ENCODE measurements at places on chromosomes 16 and 17.

DNA sequence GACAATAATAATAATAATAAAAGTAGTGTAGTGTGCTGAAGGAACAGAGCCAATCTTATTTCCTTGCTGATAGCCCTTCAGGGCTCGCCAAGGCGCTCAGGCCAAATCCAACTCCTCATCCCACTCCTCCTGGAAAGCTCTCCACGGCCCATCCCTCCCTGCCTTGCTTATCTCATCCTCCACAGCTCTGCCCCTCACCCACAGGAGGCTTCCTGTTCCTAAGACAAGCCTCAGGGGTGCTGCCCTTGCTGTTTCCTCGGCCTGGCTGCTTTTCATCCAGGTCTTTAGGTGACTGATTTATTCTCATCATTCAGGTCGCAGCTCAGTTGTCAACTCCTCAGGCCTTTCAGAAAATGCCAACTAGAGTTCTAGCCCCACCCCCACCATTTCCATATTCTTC is 11.2 kb downstream of the GTF3C1 start:
- no peak for DNase-seq

- DNase-seq = no peak
Observed at GRCh38 chr17:21676281-21677111, 15.8 kb upstream of the KCNJ18 start.

DNA sequence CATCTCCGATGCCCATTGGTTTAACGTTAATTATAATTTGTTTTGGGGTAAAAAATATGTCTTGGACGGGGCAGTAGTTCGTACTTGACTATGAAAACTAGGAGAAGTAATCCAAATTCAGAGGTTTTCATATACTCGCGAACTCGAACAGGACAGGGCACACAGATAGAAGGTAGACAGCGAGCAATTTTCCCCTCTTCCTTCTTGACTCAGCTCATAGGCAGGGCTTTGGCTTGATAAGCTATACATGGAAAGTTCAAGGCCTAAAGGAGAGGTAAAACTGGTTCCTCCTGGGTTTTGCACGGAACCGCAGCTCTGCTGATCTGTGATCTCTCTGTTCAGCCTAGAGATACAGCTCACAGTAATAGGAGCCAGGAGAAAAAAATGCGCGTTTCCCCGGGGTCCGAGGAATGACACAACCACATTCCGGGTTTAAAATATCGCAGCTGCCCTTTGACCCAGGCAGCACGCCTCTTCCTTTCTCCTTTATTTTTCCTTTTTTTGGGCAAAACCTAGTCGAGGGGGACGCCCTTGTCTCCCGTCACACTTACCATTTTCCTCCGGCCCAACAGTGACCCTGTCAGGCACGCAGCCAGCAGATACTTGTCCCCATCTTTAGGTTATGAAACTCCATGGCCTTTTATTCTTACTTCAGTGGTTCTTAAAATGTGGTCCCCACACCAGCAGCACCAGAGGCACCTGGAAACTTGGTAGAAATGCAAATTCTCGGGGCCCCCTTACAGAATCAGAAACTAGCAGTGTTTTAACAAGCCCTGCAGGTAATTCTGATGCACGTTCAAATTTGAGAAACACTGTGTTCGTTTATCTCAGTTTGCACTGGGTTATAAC is 1.7 kb upstream of the LASP1 start:
- peak; percentile 28 for DNase-seq

DNA sequence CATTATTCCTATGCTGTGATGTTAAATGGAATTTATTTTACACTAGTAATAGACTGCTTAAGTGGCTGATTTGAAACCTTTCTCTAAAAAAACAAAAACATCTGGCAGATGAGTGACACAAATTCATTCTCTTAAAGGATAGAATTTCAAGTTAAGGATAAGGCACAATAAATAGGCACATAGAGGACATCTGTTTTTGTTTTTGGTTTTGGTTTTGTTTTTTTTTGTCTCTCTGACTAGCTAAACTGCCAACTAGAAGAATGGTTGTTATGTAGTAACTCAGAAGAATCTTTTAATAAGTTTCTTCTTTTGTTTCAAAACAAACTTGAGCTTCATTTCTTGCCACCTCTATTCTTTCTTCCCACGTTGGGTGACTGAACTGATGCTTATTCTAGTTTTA is 5.1 kb upstream of the VPS4A start:
- DNase-seq = no peak

DNA sequence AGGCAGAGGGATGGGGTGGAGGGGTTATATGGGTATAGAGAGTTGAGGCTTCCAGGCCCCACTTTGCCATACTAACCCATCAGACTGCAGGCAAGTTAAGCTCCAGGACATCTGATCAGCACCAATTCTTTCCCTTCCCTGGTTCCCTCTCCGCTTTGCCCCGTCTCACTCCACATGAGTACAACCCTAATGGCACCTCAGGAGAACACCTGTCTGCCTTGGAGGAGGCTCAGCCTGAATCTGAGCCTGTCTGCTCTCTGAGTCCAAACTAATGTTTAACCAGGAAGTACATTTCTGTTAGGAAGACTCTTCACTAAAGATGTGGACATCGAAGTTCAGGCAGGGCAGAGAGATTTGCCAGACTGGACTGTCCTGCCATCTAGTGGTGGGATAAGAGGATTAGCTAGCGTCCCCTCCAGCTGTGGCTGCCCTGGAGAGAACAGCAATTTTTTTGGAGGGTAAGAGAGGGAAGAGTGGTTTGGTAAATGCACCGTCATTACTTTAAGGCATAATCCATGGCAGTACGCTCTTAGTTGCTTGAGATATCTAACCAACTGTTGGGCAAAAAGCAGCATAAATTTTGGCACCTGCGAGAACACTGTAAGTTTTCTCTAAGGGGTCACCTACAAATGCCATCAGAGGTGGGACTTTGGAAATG is 29.2 kb upstream of the LRRC75A start:
- DNase-seq = peak; percentile 70

DNA sequence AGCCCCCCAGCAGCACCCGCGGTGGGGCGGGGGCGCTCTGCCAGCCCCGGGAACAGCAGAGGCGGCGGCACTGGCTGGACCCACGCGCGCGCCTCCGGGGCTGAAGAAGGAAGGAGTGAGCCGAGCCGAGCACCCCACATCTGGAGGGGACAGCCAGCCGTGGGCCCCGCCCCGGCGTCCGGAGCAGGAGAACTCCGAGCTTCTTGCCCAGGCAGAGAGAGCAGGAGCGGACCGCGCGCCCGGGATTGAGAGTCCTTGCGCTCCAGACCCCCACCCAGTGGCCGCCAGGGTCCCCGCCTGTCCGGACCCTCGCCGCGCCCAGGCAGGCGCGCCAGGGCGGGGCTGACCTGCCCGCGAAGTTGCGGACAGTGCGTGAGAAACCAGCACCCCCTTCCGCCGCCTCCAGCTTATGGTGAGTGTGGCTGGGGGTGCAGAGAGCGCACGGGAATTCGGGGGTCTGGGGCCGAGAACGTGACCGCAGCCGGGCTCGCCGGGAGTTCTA is 921.9 kb upstream of the EEF2KMT start:
- no peak for DNase-seq

- DNase-seq = no peak
Observed at GRCh38 chr16:7482596-7483290, 150.1 kb downstream of the RBFOX1 start.
